Astrocyte (in vitro differentiated cells and primary cell): ENCODE measurements at places on chromosomes 2 and 18.

- no peak for DNase-seq
Measured at GRCh38 chr2:140895378-140895777, 1235.4 kb downstream of the LRP1B start.

DNA sequence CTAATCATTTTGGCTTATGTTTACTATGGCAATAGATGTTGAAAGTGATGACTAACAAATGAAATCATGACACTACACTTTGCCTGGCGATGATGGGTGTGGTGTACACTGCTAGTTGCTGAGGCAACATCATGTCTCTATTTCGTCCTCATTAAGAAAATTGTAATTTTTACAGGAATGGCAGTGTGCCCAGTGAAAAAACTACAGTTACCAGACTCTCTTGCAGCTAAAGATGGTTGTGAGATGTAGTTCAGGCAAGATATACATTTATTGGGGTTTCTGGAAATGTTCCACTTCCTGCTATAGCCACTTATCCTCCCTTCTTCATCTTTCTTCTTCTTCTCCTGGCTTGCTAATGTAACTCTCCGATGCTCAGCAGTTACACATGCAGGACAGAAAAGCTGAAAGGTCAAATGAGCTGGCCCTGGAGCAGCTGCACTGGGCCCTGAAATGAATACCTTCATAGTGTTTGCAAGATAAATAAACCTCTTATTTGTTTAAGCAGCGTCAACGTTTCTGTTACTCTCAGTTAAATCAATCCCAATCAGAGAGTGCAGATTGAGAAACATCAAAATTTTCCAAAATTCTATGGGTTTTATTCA, 46.0 kb downstream of the SOCS6 start:
- no peak for DNase-seq

DNA sequence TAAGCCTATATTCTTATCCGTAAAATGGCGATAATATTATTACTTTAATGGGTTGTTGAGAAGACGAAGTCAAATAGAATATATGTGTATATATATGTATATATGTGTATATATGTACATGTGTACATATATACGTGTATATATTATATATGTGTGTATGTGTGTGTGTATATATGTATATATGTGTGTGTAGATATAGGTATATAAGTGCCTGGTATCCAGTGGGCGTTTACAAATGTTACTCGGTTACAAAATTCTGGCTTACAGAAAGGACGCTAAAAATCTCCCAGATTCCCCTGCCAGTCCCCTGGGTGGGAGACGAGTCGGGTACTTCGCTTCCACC, 295 bp upstream of the MTX2 start:
- DNase-seq = no peak

GRCh38 chr2:231531883-231532755, 1.9 kb upstream of the NMUR1 start:
- no peak for DNase-seq

GRCh38 chr18:44520981-44521667, 159.6 kb upstream of the SETBP1 start:
- peak; percentile 57 for DNase-seq

DNA sequence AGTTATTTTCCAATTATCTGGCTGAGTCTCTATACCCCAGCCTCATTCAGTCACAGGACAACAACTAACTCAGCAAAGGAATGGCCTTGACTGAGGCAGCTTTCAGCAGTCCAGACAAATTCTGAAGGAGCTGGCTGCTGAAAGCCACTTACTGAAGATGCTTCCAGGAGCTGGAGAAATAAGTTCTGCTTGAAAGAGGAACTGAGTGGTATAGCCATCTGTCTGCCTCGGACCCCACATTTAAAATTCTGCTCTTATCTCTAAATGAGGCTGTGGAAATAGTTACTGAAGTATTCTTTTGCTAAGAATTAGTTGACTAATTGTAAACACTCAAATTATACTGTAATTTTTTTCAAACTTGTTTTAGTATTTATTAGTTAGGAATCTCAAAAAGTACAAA, 9.1 kb upstream of the GPD2 start:
- no peak for DNase-seq

DNA sequence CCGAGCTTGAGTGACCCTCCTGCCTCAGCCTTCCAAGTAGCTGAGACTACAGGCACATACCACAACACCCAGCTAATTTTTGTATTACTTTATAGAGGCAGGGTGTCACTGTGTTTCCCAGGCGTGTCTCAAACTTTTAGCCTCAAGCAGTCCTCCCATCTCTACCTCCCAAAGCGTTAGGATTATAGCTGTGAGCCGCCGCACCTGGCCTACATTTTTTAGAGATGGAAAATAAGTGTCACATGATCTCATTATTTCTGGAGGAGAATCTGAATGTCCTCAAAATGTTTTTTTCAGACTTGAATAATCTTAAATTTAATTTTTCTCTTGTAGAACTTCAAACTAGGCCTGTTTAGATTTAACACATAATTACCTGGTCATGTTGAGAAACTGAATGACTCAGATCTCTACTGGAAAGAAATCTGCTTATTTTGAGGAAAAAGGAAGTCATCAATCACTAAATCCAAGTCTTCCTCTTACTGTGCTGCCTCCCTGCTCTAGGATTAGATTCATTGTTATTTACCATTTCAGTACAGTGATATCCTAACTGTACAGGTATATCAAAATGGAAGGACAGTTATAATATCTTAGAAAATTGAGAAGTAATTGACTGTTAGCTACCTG, 92.4 kb downstream of the COX7A2L start:
- peak; percentile 4 for DNase-seq

DNA sequence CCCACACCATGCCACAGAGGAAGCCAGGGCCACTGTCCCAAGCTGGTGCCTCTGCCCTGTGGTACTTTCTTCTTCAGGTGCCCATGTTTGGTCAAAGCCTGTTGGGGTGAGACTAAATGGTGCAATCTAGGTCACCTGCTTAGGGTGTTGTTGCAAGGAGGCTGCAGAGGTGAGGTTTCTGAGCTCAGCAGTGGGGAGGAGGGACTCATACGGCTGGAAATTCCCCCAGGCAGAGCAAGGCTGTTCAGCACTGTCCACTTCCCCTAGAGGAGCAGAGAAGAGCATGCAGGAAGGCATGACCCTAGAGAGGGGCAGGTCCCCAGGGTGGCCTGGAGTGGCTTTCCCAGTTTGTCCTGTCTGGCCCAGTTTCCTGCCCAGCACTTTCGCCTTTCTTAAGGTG, 211.0 kb downstream of the HAUS1 start:
- no peak for DNase-seq

DNA sequence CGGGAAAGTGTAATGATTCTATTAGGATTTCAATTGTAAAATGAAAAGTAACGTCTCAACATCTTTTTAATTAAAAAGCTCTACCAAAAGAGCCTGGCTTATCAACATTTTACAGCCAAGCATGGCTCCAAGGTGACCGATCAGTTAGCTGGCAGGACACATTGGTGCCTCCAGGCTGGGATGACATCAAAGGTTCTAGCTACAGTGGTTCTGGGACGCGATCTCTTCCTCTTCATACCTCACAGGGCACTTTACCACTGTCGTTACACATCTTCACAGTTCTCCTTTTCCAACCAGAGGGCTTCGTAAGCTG, 693 bp downstream of the ORC2 start:
- DNase-seq = no peak
